ENCODE measurements at places on chromosomes 12 and 14.

GRCh38 chr12:54936736-54937135 lies 47.8 kb downstream of the TESPA1 start:
- no peak for DNase-seq

DNA sequence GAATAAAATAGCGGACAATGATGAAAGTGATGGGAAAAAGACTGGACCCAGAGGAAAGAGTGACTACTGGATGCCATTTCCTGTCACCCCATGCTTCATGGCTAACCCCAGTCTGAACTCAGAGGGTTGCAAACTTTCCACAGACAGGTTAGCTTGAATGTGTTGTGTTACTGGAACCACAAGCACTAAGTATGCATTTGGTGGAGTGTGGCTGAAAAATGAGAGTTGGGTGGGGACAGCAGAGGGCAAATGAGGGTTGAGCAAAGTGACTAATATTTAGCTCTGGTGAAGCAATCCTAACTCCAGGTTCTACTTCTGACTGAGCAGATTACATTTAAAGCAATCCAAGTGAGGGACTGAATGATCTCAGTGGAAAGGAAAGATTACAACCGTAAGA lies 1.6 kb downstream of the SLC16A7 start:
- peak; percentile 98 for DNase-seq

GRCh38 chr14:69493791-69494190 lies 9.3 kb downstream of the PLEKHD1 start:
- DNase-seq = no peak

GRCh38 chr12:101695706-101696105 lies 1.7 kb upstream of the CHPT1 start:
- DNase-seq = peak; percentile 39

- no peak for DNase-seq
Observed at GRCh38 chr14:42322531-42323284, 716.0 kb downstream of the LRFN5 start.

GRCh38 chr14:67237591-67237990 lies 3.6 kb upstream of the PALS1 start:
- no peak for DNase-seq

- DNase-seq = no peak
Observed at GRCh38 chr14:68393259-68393658, 399.6 kb downstream of the ZFP36L1 start.

DNA sequence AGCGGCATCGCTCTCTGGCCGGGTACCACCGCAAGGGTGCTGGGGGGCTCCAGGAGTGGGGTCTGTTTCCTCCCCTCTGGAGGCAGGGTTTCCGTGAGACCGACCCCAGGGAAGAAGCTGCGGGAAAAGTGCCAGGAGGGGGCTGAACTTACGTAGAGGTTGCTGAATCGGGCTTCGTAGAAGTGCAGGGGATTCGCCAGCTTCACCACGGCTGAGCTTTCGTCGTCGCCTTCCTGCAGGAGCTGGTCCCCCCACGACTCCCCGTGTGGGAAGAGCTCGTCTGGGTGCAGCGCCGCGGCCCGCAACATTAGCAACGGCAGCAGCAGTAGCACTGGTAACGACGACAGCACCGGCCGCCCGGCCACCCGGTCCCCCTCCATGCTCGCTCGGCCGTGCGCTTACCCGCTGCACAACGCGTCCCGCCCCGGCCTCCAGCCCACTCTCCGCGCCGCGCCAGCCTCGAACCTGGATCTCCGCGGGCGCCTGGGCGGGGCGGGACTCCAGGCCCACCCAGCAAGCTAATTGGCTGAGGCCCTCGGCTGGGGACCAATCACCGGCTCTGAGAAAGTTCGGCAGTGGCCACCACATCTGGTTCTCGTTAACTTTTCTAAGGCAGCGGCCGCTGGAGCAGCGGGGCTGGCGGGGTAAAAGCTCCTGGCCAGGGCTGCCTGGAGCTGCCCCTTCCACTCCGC lies at the start of gene NID2:
NID2 (minus strand) TSS at position 445 of the 692 bp plus-strand sequence; CDS start at position 380, 65 bp downstream.
- peak; percentile 97 for DNase-seq

DNA sequence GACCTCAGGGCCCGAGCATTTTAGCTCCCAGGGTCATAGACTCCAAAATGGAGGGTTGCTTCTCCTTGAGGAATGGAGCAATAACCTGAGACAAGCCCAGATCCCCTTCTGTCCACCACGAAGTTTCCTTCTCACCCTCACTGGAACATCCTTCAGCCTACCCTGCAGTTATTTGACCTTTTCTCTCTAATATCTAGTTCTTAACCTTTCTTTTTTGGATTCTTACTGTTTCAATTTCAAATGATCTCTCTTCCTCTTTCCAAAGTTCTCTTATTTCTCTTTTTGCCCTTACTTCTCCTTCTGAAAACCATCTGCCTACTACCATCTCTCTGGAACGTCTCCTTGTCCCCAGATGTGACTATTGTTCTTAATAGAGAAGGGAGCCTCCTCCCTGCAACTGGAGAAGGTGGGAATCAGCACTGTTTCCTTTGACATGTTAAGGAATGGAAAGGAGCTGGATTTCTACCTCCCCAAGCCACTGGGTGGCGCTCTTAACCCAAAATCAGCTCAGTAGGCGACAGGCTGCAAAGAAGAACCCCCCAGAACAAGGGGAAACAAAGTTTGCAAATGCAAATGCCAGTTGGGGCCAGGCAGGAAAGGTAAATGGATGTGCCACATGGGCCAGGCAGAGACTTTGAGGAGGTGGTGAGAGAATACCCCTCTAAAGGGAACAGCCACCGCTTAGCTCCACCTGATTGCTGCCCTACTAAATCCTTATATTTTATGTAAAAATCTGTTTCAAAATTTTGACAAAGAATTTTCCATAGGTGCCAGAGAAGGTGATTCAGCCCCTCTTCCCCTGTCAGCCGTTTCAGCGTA lies 22.4 kb upstream of the PDE1B start:
- peak; percentile 56 for DNase-seq

- DNase-seq = no peak
Observed at GRCh38 chr12:102976609-102977280, 19.3 kb downstream of the ASCL1 start.

- no peak for DNase-seq
Observed at GRCh38 chr12:26938701-26939062, 412 bp downstream of the FGFR1OP2 start.

DNA sequence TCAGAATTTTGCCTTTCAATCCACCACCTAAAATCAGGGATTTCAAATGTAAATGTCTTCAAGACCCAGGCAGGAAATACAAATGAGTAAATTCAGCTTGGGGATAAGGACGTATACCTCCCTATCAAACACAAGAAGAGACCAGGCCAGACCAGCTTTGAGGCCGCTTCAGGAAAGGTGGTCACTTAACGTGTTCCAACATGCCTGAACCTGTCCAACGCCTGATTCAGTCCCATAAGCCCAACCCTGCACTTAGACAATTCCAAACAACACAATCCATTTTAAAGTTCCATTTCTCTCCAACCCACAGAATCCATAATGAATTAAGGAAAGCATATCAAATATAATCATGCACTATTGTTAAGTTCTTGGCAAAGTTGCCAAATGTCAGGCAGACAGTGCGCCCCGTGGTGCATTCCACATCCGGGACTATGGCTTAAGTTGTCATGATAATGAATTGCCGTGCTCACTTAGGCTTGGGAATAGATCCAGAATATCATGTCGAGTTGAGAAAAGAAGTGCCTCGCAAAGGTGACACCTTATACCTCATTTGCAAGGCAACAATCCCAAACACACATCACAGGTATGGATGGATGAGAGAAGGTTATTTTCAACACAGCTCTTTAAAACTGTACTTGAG lies 35.5 kb downstream of the CCDC60 start:
- no peak for DNase-seq

DNA sequence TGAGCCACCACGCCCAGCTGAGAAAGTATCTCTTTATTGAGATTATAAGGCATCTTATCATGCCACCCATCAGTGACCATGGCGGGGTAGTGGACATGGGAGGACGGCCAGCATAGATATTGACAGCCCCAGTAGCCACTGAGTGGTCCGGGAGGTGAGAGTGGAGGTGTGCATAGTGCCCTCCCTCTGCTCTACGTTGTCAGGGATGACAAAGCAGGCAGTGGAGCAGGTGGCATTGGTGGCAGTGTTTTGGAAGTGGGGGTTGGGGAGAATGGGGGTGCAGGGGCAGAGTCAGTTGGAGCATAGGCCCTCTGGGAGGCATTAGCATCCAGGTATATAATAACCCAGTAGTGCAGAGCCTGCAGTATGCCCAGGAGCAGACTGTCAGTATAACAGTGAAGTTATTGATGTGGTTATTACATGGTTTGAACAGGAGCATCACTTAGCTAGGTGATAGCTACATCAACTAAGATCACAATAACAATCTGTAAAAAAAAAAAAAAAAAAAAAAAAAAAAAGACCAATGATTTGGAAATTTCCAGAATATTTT lies 41.1 kb downstream of the GNG2 start:
- no peak for DNase-seq

- DNase-seq = no peak
Observed at GRCh38 chr14:68139431-68140075, 320.0 kb downstream of the RAD51B start.

DNA sequence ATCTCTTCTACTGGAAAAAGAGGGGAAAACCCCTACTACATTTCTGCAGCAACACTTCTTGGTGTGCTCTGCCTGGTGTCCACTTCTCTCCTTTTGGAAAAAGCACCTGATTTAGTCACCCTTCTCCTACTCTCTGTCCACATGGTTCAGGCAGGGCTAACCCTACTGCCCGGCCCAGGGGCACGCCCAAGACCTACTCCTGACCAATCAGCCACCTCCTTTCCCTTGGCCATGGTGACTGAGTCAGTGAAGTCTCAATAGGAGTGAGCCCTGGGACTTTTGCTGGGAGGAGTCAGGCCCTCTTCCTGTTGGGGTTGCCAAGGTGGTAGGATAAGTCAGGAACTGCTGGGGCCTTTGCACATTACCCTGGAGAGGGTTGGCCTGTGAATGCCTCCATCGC lies 52.5 kb upstream of the MYL2 start:
- DNase-seq = no peak

GRCh38 chr14:52080808-52081755 lies 12.2 kb upstream of the NID2 start:
- peak; percentile 92 for DNase-seq

DNA sequence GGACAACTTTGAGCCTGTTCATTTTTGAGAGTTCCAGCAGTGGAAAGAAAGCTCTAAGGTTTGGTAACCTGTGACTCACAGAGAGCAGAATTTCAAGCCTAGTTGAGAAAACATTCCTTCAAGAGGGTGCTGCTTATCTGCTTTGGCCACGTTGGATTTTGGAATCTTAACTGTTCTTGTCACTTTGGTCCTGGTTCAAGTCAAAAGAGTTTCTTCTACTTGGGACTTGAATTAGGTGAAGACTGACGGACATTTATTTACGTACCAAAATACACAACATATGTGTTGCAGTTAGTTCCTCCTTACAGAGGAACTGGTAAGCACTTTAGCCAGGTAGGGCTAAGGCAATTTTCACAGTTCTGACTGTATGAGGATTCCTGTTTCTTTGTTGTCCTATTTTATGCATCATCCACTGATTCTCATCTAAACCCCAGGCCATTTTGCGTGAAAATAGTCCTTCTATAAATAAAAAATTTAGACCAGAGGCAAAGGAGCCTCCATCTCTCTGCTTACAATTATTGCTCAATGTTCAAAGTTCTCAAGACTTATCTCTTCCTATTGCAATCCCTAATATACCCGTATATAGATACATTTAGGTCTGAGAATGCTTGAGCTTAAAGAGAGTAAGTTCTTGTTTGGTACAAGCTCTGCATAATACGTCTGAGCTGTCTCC lies 580.9 kb downstream of the DIO2 start:
- peak; percentile 56 for DNase-seq

DNA sequence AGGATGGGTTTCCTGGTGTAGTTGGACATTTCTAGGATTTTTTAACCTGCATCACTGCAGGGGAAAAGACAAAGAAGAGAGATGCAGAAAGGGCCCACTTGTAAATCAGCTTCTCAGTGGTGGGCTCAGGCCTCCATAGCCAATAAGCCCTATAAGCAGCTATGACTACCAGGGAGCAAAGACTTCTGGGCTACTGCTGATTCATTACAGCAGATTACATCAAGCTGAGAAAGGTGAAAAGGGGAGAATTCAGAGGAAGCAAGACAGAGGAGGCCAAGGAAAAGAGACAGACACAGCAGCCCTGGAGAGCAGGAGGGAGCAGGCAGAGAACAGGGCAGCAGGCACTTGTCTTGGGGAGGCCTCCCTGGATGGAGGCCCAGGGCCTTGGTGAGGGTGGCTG lies 95.2 kb downstream of the KCNA5 start:
- peak; percentile 5 for DNase-seq

DNA sequence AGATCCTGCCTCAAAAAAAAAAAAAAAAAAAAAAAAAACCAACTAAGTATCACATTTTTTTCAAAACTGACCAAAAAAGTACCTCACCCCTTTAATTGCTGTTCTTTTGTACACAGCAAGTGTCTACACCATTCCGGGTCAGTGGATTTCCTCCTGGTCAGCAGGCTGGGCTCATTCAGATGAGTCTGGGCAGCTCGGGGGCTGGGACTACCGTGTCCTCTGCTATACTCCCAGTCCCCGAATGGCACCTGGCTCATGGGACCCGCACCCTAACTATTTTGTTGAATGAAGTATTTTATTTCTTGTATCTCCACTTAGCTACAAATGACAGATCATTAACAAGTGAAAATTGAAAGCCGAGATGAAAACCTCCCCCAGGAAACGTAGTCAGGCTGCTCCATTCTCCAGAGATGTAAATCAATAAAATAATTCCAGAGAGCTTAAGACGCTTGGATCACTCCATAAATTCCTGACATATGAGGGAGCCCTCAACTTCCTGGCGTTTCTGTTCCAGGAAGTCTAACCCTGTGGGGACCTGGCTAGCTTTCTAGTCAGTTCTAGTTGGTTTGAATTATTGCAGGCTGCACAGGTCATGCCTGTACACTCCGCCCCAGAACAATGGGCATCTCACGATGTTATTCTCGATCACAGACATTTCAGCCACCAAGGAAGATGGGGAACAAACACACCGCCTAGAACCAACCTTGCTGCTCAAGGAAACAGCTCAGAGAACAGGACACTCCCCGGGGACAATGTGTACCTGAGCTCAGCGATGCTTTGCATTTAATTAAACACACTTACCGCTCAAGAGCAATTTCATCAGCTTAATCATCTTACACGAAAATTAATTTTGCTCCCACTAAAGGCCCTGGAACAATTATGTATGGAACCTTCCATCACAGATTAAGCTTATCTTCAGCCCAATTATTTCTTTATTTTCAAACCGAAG lies 76.3 kb downstream of the RIMBP2 start:
- no peak for DNase-seq

Measured in choroid plexus epithelial cell (primary cell).